ENCODE measurements at places on chromosomes 3 and 15.

DNA sequence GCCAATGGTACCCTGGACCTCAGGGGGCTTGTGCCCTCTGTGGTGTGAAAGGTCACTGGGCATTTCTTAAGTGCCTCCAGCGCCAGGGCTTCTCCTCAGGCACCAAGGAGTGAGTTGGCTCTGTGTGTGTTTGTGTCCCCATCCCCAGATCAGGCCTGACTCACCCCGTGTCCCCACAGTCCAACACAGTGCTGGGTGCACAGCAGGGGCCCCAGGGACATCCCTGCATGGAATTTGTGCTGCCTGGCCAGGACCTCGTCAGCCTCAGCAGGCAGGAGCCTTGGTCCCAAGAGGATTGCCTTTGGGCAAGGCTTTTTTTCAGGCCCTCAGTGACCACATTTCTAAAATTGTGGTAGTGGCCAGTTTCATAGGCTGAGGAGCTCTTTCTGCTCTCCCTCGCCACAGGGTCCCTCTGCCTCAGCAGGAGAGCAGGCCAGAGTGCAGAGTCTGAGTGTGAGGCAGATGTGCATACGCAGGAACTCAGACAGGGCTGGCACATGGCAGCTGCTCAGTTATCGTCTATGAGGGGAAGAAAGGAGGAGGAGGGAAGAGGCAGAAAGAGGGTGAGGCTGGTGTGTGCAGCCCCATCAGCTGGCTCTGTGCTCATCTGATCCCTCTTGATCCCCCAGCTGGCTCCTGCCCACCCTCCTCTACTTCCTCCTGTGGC is 215.6 kb downstream of the RPLP1 start:
- no peak for DNase-seq

DNA sequence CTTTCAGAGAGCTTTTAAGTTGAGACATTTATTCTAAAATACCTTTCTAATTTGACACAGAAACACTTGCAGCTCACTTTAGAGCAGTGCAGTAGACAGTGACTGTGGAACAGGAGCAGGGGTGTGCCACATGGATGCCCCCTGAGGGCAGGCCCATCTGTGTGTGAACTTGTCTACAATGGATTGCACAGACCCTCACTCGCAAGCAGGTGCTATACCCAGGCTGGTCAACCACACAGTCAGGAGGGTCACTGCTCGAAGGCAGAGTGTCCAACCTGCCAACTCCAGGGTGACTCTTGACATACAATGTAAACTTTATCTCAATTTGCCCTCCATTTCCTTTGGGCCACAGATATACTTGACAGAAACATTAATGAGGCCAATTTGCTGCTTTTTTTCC is 437.2 kb downstream of the EPHB1 start:
- no peak for DNase-seq

GRCh38 chr3:182861348-182861747 is 68.0 kb downstream of the ATP11B start:
- DNase-seq = no peak

DNA sequence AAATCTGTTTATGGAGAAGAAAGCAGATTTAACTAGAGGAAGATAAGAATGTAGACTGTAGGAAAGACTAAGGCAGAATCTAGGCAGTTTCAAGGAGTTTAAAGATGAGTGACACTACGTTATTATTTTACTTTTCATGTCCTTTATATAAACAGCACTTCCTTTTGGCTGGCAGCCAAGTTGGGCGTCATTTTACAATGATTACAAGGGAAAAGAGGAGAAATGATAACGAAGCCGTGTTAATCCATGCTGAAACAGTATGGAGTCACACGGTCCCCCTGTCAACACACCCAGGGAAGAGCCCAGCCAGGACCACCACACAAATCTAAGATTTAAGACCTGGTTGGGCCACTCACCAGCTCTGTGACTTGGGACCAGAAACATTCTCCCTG is 83.7 kb upstream of the NEO1 start:
- no peak for DNase-seq

DNA sequence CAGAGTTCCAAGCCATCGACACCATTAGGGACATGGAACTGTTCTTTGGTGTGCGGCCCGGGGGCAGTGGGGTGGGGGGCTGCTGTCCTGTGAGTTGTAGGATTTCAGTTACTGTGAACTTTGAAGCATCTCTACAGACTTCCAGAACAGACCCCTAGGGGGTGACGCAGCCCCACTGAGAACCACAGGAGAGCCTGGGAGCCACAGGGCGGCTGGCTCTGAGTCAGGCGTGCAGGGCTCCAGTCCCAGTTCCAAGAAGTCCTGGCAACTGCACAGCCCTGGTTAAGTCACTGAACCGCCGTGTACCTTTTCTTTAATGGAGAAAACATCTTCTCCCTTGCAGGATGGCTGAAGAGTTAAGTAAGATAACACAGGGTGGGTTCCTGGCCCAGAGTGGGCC is 23.5 kb upstream of the LRTM1 start:
- DNase-seq = peak; percentile 40

DNA sequence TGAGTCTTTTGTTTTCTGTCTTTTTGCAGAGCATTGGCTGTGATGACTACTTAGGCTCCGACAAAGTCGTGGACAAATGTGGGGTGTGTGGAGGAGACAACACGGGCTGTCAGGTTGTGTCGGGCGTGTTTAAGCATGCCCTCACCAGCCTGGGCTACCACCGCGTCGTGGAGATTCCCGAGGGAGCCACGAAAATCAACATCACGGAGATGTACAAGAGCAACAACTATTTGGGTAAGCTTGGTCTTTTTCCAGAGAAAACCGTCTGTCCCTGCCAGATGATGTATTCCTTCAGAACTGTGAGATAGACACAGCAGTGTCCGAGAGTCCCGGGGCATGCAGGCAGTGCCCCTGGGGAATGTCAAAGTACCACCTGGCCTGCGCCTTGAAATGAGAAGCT is 149.9 kb upstream of the NR2E3 start:
- DNase-seq = no peak

- no peak for DNase-seq
Observed at GRCh38 chr3:58898513-58898912, 151.3 kb downstream of the CFAP20DC start.

DNA sequence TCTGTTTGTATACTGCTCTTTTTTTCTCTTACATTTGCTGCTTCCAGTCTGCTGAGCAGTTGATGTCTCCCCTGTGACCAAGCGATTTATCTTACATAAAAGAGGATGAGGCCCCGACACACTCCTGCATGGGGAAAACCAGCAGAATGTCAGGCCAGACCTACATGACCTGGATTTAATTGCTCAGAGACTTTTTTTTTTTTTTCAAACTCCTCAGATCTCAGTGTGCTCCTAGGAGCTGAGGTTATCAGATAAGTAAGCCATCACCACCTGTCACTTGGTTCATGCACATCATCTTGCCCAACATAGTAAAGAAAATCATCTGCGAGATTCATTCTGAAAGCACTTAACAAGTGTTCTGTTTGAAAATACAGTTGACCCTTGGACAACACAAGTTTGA is 163.1 kb downstream of the PLCL2 start:
- DNase-seq = no peak

GRCh38 chr15:68819495-68820294 is 1.0 kb downstream of the ANP32A start:
- DNase-seq = no peak

- DNase-seq = no peak
Observed at GRCh38 chr3:116155841-116156240, 289.4 kb downstream of the LSAMP start.

DNA sequence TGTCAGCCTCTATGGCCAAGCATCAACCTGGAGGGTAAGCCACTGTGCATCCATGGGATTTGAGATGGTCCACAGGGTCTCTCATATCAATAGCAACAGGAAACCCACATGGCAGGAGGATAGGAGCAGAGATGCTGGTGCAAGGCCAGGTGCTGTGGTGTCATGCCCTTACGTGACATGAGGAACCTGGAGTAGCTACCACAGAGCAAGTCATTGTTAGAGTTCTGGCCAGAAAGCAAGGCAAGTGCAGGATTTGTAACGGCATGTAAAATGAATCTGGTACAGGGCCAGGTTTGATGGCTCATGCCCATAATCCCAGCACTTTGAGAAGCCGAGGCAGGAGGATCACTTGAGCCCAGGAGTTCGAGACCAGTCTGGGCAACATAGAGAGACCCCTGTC is 14.8 kb upstream of the ZNF774 start:
- DNase-seq = peak; percentile 34

DNA sequence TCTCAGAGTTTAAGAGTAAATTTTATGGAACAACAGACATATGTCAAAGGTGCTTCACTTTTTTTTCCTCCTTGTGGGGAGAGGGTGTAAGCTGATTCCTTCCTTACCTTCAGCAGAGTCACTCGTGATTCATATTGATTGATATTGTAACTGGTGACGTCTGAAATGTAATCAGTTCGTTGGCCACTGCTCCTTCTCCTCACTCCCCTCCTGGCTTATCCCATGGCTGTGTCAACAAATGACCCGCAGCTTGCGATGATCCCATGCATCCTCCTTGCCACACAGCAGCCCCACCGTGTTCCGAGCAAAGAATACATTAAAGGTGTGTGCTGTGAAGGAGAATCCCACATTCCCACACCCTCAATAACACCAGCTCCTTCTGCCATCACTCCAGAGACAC is 7.3 kb downstream of the MGLL start:
- no peak for DNase-seq
